ENCODE measurements at places on chromosomes 2 and 18.

- DNase-seq: no peak
These were observed 22.5 kb upstream of the RAB27B start for GRCh38 chr18:54805571-54806334.

- no peak for DNase-seq
These were observed 262.1 kb downstream of the LPIN1 start for GRCh38 chr2:12008425-12009061.

DNA sequence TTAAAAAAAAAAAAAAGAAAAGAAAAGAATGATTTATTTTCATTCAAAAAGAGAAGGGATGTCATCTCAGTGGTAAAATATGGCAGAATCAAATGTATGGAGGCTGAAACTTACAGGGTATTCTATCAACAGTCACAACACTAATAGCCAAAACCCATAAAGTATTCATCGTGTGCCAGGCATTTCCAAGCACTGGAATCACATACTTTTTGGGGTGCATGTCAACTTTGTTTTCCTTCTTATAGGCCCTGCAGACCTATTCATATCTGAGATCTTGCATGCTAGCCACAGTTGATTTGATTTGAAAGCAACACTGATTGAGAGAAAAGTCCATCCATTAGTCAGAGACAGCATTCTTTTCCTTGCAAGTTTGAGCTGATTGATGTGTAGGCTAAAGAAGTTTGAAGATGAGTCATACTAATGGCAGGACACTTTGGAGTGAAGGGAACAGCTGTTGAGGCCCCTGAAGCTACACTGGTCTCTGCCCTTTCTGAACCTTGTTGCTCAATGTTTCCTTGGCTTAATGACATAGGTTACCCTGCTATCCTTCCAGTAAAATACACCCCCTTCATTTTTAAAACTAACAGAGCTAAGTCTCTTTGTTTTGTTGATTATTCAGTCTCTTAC is 22.0 kb downstream of the KATNAL2 start:
- no peak for DNase-seq

- no peak for DNase-seq
These were observed 33.7 kb downstream of the ABI2 start for GRCh38 chr2:203361922-203362321.

DNA sequence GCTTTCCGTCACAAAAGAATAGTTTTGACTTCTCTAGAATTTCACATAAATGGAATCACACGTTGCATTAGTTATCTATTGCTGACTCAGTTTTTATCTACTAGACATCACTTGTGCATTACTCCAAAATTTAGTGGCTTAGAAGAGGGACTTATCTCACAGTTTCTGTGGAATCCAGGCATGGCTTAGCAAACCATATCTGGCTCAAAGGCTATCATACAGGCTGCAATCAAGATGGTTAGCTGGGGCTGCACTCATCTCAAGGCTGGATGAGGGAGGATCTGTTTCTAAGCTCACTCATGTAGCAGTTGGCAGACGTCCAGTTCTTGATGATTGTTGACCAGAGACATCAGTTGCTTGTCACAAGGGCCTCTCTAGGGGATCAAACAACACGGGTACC is 6.6 kb upstream of the DSC3 start:
- no peak for DNase-seq
